Colonic mucosa (tissue), 4 donors: ENCODE measurements at places on chromosomes 12 and 14.

GRCh38 chr12:117724543-117724942 is 244.2 kb downstream of the KSR2 start:
- H3K36me3 ChIP-seq = no peaks in the 10 kb centered on the region
- H3K27ac ChIP-seq = no peak overlapping the region
- H3K4me3 ChIP-seq = no peak overlapping the region
- no peaks in the 10 kb centered on the region for H3K27me3 ChIP-seq
- no peak for DNase-seq
- no peaks in the 10 kb centered on the region for H3K4me1 ChIP-seq

GRCh38 chr14:68550338-68550715 is 242.5 kb downstream of the ZFP36L1 start:
- peaks cover 3% of the 10 kb centered on the region for H3K4me1 ChIP-seq
- peak overlapping the region; percentile 50 for H3K27ac ChIP-seq

- H3K27me3 ChIP-seq = no peaks in the 10 kb centered on the region
- H3K4me1 ChIP-seq = peaks cover 7% of the 10 kb centered on the region
- no peak for DNase-seq
- H3K36me3 ChIP-seq = no peaks in the 10 kb centered on the region
- H3K4me3 ChIP-seq = no peak overlapping the region
These were observed 8.4 kb upstream of the CALM1 start for GRCh38 chr14:90388437-90388836.

- H3K36me3 ChIP-seq = no peaks in the 10 kb centered on the region
- DNase-seq = no peak
- no peak overlapping the region for H3K27ac ChIP-seq
- no peaks in the 10 kb centered on the region for H3K27me3 ChIP-seq
- H3K4me1 ChIP-seq = no peaks in the 10 kb centered on the region
- H3K4me3 ChIP-seq = no peak overlapping the region
These were observed 339.9 kb upstream of the RGS6 start for GRCh38 chr14:71592361-71592760.

- H3K36me3 ChIP-seq = no peaks in the 10 kb centered on the region
- H3K27ac ChIP-seq = no peak overlapping the region
- H3K4me3 ChIP-seq = no peak overlapping the region
- DNase-seq = no peak
- no peaks in the 10 kb centered on the region for H3K4me1 ChIP-seq
These were observed 37.8 kb upstream of the C12orf75 start for GRCh38 chr12:105292705-105293104.

DNA sequence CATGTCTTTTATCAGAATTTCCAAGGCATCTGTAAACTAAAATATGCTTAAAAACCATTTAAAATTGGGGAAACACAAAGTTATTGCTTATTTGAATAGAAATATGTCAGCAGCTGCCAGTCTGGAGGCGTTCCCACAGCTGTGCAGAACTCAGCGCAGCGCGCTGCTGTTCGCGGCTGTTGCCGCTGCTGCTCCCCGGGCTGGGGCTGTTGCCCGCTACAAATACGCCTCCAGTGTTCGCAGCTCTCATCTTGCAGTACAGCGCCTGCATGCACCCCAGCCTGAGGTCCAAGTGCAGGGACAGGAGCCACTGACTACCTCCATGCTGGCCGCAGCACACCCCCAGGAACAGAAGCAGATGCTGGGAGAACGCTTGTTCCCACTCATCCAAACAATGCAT is 216.2 kb downstream of the SLC16A7 start:
- DNase-seq = no peak
- no peaks in the 10 kb centered on the region for H3K27me3 ChIP-seq
- H3K4me1 ChIP-seq = no peaks in the 10 kb centered on the region
- H3K36me3 ChIP-seq = no peaks in the 10 kb centered on the region
- no peak overlapping the region for H3K27ac ChIP-seq
- no peak overlapping the region for H3K4me3 ChIP-seq

DNA sequence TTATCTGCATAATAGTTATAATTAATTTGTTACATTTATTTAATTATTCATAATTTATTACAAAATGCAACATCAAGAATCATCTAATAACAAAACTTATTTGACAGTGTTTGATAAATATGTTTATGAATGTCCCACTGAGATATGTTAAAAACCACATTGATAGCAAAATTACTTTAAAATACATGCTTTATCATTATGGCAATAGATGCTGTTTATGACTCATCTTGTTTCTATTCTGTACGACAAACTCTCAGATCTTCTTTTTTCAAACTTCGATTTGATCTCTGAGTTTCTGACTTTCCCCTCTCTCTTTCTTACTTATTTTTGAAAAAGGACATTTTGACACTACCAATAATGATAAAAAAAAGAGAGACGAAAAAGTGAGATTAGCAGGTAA is 56.8 kb upstream of the LRRK2 start:
- no peaks in the 10 kb centered on the region for H3K4me1 ChIP-seq
- H3K27ac ChIP-seq = no peak overlapping the region
- no peak overlapping the region for H3K4me3 ChIP-seq
- no peak for DNase-seq

- no peak for DNase-seq
- H3K36me3 ChIP-seq = no peaks in the 10 kb centered on the region
- no peak overlapping the region for H3K27ac ChIP-seq
- no peaks in the 10 kb centered on the region for H3K4me1 ChIP-seq
These were observed 68.8 kb downstream of the DRAM1 start for GRCh38 chr12:101946233-101946611.

DNA sequence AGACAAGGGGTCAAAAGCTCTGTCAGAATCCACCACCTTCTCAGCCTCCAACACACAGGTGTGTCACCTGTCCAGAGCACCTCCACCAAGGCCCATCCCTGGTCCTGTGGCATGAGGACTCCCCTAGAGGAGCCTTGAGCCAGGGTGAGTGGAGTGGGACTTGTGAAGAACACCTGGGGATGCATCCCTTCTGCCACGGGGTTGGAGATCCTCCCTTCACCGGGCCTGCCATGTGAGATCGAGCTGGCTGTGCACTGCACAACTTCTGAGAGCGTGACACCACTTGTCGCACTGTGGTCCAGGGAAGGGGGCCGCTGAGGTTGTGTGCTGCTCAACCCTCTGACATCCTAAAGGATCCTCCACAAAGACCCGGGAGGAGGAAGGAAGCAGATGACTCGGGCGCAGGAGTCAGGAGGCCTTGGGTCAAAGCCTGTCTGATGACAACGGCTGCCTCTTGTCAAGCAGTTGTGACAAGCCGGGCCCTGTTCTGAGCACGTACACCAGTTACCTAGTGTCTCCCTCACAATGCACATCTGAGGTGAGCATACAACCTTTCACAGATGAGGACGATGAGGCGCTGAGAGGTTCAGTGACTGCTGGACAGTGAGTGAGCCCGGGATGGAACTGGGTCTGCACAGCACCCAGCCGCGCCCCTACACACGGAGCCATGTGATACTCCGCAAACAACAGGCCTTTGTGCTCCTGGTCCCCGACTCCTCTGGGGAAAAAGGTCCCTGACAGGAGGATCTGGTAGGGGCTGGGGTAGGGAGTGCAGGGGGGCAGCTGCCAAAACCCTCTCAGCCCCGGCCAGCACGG is 35.6 kb downstream of the CHGA start:
- no peaks in the 10 kb centered on the region for H3K27me3 ChIP-seq
- no peak overlapping the region for H3K4me3 ChIP-seq
- no peak for DNase-seq
- H3K36me3 ChIP-seq = no peaks in the 10 kb centered on the region
- H3K27ac ChIP-seq = no peak overlapping the region

- no peaks in the 10 kb centered on the region for H3K36me3 ChIP-seq
- H3K4me1 ChIP-seq = no peaks in the 10 kb centered on the region
- DNase-seq = no peak
- no peak overlapping the region for H3K4me3 ChIP-seq
These were observed 357.0 kb upstream of the FLRT2 start for GRCh38 chr14:85172889-85173477.

DNA sequence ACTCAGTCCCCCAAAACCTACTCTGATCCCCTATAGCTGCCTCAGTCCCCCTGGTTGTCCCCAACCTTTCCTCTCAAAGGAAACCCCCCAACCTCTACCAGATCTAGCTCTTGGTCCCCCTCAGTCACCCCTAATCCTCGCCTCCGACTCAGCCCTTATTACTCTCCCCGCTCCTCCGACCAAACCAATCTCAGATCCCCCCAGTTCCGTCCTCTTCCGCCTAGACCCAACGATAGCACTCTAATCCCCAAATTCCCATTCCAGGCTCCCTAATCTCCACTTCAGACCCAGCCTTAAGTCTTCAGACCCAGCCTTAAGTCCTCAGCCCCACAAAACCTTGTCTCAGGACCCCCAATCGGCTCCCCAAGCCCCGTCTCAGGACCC is 612 bp downstream of the VPS37B start:
- no peak for DNase-seq
- peaks cover 5% of the 10 kb centered on the region for H3K4me1 ChIP-seq
- peak overlapping the region; percentile 72 for H3K27ac ChIP-seq

DNA sequence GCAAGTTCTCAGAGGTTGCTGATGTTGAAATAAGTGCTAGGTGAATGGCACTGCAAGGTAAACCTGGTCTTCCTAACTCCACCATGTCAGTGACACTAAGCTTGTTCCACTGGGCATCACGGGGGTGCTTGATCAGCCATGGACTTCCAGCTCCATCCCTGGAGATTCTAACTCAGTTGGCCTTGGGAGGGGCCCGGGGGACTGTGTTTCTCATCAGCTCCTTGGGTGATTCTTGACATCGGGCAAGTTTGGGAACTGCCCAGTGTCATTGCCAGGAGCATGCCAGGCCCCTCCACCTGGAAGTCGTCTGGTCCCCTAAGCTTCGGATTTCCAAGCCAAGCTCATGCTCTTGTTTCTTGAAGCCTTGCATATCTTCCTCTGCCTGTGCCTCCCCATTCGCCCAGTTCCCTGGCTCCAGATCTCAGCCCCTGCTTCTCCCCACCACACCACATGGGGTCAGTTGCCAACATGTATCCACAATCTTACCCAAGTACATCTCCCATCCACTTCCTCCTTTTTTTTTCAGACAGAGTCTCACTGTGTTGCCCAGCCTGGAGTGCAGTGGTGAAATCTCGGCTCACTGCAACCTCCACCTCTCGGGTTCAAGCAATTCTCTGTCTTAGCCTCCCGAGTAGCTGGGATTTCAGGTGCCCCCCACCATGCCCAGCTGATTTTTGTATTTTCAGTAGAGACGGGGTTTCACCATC is 30.7 kb upstream of the RFLNA start:
- H3K4me3 ChIP-seq = no peak overlapping the region
- no peaks in the 10 kb centered on the region for H3K4me1 ChIP-seq
- no peaks in the 10 kb centered on the region for H3K27me3 ChIP-seq
- DNase-seq = no peak
- no peaks in the 10 kb centered on the region for H3K36me3 ChIP-seq

DNA sequence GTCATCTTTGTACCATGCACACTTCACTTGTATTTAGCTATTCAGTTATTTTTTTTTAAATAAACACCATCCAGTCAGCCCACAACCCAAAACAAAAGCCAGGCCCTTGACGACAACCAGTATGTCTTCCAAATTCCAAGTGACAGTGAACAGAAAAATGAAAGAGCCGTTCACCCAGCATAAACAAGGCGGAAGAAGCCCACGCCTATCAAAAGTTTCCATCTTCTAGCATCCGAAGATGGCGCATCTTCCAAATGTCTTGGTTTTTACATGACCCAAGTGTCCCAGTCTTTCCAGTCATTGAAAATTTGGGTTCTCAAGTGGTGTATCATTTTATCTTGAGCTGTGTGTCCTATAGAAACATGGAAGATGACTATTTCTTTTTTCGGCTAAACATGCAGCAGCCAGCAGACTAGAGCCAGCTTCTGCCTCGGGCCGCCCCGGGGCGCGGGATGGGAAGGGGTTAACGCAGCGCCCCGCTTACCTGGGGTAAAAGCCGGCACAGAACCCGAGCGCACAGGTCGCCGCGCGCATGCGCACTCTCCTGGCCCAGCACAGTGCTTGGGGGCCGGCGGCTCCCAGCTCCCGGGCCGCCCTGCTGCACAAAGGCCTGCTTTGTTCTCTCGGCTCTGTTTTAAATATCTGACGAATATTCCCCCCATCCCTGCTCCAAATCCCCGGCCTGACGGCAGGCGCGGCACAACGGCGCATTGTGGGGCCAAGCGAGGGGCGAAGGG is 164.8 kb downstream of the ZFP36L1 start:
- peak overlapping the region; percentile 70 for H3K27ac ChIP-seq
- H3K36me3 ChIP-seq = no peaks in the 10 kb centered on the region
- peak; percentile 77 for DNase-seq
- peaks cover 9% of the 10 kb centered on the region for H3K4me1 ChIP-seq

GRCh38 chr14:22786685-22787084 is 20.2 kb downstream of the OXA1L start:
- H3K27ac ChIP-seq = no peak overlapping the region
- H3K27me3 ChIP-seq = no peaks in the 10 kb centered on the region

GRCh38 chr12:111445726-111446581 is 40.2 kb downstream of the SH2B3 start:
- H3K4me1 ChIP-seq = peaks cover 44% of the 10 kb centered on the region
- H3K4me3 ChIP-seq = no peak overlapping the region
- no peaks in the 10 kb centered on the region for H3K27me3 ChIP-seq
- DNase-seq = peak; percentile 70
- peak overlapping the region; percentile 53 for H3K27ac ChIP-seq

GRCh38 chr12:110253176-110253575 is 27.9 kb upstream of the ATP2A2 start:
- no peak overlapping the region for H3K4me3 ChIP-seq
- no peaks in the 10 kb centered on the region for H3K27me3 ChIP-seq
- peaks cover 15% of the 10 kb centered on the region for H3K4me1 ChIP-seq

DNA sequence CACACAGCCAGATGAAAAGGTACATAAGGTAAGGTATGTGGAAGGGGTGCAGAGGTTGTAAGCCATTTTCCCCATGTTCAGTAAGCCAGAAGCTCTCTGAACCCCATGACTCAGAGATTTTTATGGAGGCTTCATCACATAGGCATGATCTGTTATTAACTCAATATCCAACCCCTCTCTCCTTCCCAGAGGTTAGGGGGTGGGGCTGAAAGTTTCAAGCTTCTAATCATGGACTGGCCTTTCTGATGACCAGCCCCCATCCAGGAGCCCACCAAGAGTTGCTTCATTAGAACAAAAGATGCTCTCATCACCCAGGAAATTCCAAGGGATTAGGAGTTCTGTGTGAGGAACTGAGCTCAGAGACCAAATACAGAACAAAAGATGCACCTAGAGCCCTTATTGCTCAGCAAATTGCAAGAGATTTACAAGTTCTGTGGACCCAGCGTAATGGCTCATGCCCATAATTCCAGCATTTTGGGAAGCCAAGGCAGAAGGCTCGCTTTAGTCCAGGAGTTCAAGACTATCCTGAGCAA is 103.2 kb upstream of the DAAM1 start:
- no peak overlapping the region for H3K4me3 ChIP-seq
- no peaks in the 10 kb centered on the region for H3K36me3 ChIP-seq
- H3K27me3 ChIP-seq = no peaks in the 10 kb centered on the region
- H3K4me1 ChIP-seq = no peaks in the 10 kb centered on the region
